Tibial nerve (tissue), 4 donors: ENCODE measurements at places on chromosomes 2 and 18. TPM values are rescaled to one million over a fixed set of nuclear protein-coding genes. Genes with fewer than 3 reads are reported as not detected.

SMPD4 gene
- total RNA-seq: 35.2 TPM

MC2R gene
- not detected for total RNA-seq

CD226 gene
- 1.1 TPM for total RNA-seq

AMMECR1L gene
- 14.7 TPM for total RNA-seq

LRATD1 gene
- 3.9 TPM for total RNA-seq

AP1S3 gene
- total RNA-seq: 0.59 TPM

DNA sequence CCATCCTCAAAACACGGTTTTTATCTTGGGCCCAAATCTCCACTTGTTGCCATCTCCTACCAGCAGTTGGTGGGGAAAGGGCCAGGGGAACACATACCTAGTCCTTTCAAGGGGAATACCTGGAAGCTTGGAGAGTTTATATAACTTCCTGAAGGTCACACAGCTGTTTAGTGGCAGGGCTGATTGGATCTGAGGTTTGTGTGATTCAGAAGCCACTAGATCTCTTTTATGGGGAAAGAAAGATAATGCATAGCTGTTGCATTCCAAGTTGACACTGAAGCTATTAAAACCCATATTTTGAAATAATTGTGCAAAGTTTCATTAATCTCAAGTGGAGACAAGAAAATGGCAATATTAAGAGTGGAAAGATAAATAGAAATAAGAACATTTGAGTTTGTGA, 134.2 kb downstream of the PLCL1 start:
- no peak for DNase-seq

DNA sequence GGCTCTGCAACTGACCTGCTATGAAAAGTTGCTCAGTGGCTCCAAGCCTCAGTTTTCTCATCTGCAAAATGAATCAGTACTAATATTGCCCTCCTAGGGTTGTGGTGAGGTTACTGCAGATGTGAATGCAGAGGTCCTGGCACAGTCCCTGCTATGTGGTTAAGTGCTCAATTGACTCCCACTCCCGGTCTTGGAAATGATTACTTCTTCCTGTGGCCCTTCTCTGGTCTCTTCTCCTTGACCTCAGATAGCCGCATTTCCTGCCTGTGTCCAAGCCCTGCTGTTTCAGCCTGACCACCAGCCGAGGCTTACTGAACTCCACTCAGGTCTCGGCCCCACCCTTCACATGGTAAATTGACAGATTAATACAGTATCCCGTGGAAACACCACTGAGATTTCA, 26.3 kb downstream of the CNGA3 start:
- DNase-seq: no peak

DNA sequence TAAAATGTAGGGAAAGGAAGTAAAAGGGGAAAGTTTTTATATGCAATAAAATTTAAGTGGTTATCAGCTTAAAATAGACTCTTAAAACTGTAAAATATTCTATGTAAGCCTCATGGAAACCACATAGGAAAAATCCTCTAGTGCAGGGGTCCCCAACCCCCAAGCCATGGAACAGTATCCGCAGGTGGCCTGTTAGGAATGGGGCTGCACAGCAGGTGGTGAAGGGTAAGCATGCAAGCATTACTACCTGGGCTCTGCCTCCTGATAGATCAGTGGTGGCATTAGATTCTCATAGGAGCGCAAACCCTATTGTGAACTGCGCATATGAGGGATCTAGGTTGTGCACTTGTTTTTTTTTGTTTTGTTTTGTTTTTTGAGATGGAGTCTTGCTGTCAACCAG, 1409.3 kb upstream of the CDH2 start:
- DNase-seq: no peak

DNA sequence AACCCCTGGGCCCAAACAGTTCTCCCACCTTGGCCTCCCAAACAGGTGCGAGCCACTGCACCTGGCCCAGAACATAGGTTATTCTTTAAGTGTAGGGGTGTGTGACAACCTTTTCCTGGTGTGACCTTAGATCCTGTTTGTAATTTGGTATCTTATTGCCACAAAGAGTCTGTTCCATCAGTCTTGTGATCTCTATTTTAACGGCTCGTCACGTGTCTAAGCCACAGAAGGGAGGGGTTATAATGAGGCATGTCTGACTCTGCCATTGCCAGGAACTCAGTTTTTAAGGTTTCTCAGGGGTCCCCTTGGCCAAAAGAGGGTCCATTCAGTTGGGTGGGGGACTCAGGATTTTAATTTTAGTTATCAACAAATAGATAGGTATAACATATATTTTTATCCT, 4.4 kb upstream of the ALS2 start:
- DNase-seq: no peak

GRCh38 chr2:156309167-156309566, 23.4 kb downstream of the NR4A2 start:
- DNase-seq: no peak

DNA sequence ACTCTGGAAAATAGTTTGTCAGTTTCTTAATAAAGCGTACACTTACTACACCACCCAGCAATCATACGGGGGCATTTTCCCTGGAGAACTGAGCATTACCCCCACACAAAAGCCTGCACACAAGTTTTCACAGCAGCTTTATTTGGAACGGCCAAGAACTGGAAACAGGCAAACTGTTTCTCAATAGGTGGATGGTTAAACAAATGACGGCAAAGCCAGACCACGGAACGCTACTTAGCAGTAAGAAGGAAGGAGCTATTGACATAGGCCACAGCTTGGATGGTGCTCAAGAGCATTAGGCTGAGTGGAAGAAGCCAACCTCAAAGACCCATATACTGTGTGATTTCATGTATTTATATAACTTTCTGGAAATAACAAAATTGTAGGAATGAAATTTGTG, 9.0 kb downstream of the MALL start:
- no peak for DNase-seq
